ENCODE measurements at places on chromosomes 2 and 18.

- peak; percentile 12 for DNase-seq
Measured at GRCh38 chr2:236988690-236989624, 96.7 kb upstream of the COPS8 start.

DNA sequence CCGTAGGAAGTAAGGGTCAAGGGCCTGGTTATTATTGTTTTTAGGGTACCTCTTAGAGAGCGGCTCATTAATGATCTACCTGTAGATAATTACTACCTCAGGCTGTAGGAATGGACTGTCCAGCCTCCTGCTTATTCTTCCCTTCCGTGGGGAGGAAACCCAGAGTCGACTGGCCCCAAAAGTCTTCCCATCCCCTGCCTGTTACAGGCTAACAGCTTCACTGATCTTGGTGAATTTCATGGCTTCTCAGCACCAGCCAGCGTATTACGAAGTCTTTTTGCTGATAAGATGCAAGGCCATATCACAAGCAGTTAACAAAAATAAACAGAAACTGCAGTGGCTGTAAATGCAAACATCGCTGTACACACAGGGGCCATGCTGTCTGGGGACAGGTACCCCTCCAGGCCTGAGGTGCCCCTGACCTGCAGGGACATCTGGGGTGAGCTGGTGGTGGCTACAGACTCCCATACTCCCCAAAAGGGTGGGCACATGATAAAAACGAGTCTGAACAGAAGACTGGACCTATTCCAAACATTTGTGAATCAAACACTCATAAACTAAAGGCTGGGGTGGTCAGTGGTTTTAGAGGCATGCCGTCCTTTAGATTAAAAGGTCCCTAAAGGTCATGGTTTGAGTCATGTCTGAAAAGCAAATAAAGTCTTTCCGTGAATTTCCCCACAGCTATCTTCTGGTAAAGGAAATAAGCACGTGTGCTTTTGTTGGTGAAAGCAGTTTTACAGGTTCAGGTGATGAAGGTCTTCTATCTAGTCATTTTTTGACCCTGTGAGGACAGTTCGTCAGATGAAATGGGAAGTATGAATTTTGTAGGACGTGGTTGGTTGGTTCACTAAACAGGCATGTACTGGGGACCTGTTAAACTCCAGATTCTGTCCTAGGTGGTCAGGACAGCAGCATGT, 36.7 kb downstream of the TTC39C start:
- no peak for DNase-seq

GRCh38 chr2:54347622-54348021, 91.6 kb upstream of the TSPYL6 start:
- no peak for DNase-seq

DNA sequence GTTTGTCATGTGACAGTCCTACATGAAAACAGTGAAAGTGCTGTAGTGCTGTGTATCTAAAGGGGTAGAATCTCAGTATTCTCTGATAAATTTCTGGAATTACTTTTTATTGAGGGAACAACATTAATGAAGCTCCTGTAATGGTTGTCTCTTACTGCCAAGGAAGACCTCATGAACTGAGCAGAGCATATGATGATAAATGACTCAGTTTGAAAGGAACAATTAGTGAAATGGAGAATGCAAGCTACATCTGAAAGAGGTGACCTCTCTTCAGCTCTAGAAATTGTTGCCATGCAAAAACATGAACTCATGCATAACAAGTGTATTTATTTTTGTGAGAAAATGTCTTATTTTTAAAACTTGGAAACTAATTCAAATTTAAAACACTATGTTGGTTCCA, 93.6 kb downstream of the SCN9A start:
- DNase-seq: no peak

DNA sequence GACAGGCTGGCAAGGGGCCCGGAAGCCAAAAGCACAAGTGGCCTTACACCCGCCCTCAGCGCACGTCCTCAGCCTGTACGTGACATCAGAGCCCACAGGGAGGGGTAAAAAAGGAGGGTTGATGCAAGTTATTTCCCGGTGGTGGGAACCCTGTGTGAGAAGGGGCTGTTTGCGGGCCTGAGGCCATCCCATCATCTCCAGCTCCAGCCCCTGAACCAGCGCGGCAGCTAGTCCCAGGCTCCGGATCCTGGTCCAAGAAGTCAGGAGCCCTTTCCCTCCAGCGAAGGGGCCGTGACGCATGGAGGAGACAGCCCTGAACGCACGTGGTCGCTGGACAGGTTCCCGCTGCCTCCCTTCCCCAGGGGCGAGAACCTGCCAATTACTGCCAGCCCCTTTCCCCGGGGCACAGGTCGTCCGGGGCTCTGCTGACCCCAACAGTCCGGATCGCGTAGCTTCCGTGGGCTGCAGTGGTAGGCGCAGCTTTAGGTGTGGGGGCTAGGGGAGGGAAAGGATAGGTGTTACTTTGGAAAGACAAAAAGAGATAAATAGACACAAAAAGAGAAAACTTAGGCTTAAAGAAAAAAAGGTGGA, 1.3 kb upstream of the LRP2 start:
- peak; percentile 32 for DNase-seq

GRCh38 chr18:11972371-11973174, 8.7 kb upstream of the IMPA2 start:
- no peak for DNase-seq

GRCh38 chr2:136118819-136119716, 1.1 kb upstream of the CXCR4 start:
- DNase-seq: peak; percentile 51

- no peak for DNase-seq
Measured at GRCh38 chr18:68342039-68342659, 372.8 kb downstream of the TMX3 start.

DNA sequence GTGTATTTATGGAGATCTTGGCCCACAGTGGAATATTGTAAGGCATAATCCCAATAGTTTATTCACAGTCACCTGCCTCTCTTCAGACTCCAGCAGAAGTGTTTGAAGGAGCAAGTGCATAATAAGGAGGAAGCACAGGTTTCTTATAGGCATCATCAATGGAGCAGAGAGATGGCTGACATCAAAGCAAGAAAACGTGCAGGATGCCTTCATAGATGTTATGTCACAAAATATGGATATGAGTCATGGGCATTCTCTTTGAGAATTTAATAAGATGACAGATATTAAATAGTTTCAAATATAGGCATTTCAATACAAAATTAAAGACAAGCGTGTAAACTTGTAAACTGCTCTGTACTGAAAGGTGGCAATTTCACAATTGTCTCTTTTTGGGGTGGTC, 4.0 kb upstream of the RND3 start:
- DNase-seq: no peak
